ENCODE measurements at places on chromosomes 3 and 15.

DNA sequence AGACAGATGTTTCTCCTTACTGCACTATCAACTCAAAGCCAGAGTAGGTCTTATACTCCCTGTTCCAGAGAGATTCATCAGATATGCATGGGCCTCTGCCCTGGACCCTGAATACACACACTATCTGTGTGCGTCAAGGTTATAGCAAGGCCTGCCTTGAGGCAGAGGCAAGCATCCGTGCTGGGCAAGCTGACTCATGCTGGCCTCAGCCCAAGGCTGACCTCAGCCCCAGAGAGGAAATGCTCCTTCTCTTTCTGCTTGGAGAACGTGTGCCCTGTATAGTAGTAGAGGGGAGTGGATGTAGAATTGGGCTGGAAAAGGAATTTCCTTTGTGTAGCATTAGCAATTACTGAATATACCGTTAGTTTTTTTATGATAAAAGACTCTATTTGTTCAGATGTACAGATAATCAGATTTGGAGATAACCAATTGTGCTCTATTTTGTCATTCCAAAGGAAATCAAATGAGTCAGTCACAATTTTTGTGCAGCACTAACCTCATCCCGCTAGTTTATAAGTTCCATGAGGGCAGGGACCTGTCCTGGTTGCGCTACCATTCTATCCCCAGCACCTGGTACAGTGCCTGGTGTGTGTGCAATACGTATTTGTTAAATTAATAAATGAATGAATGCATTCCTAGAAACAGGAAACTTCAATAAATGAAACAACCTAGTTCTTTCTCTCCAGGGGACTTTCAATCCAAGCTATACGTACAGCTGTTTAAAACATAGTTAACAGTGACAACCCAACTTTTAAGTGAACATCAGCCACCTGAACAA is 13.3 kb upstream of the PAQR9 start:
- peak; percentile 85 for DNase-seq

- DNase-seq = no peak
Measured at GRCh38 chr3:195253923-195254432, 17.0 kb downstream of the XXYLT1 start.

- DNase-seq = no peak
Measured at GRCh38 chr3:190608850-190609589, 95.1 kb downstream of the IL1RAP start.

GRCh38 chr3:37811625-37812498 is 49.8 kb upstream of the CTDSPL start:
- no peak for DNase-seq

GRCh38 chr3:111713833-111714232 is 118.7 kb upstream of the ZBED2 start:
- DNase-seq = no peak

DNA sequence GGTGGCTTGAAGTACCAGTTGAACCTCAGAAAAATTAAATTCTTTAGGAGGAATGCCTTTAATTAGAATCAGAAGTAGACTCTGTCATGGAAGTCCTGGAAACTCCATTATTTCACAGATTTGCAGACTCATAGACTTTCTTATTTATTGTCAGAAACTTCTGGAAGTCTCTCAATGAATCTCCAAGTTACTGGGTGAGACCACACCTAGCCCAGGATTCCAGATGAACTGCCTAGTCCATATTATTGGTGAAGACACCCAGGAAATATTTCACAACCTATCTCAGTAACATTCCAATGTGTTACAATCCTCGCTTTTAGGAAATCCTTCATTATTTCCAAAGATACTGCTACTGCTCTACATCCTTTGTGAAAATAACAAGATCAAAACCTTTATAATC is 6.5 kb upstream of the THBS1 start:
- no peak for DNase-seq

DNA sequence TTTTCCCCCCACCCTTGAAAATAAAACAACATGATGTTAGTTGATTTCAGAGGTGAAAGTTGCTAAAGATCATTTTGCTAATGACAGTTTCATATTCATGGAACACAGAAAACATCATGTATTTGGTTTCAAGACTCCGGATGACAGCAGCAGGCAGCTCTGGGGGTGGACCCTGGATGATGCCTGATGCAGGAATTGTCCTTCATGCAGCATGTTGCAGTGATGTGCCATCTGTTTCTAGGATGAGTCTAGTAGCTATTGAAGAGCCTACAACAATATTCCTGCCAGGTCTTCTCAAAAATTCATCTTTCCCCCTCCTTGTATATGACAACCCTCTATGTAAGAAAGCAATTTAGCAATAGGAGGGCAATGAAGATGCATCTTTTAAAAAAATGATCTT is 108.3 kb downstream of the SV2B start:
- DNase-seq = no peak

DNA sequence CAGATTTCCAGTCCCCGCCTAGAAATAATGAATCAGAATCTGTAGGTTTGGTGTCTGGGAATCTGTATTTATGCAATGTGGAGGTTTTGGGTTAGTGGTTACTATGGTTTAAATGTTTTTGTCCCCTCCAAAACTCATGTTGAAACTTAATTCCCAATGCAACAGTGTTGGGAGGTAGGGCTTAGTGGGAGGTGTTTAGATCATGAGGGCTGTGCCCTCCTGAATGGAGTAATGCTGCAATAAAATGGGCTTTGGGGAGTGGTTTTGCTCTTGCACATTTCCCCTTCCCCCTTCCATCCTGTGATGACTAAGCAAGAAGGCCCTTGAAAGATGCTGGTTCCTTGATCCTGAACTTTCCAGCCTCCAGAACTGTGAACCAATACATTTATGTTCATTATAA is 9.2 kb upstream of the RFC4 start:
- no peak for DNase-seq

- no peak for DNase-seq
Measured at GRCh38 chr3:123722456-123722855, 137.6 kb upstream of the HACD2 start.

- DNase-seq = no peak
Measured at GRCh38 chr3:13673207-13673606, 124.3 kb downstream of the FBLN2 start.

DNA sequence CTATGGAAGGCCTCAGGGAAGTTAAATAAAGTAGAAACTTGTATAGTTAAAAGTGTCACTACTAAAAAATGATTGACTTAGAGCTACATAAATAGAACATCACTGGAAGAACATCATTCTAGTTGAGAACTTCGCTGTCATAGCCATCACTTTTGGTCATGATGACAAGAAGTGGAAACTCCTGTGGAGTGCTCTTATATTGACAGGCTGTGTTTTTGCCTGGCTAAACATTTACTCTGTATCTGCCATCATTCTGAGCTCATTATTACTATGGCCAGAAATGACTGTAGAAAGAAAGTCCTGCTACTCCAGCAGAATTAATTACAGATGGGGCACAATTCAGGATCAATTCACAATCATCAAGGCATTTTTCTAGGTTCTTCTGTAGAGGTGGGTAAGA is 165.1 kb upstream of the GOLIM4 start:
- DNase-seq = no peak

GRCh38 chr3:65110661-65111060 is 422.9 kb upstream of the ADAMTS9 start:
- DNase-seq = no peak

DNA sequence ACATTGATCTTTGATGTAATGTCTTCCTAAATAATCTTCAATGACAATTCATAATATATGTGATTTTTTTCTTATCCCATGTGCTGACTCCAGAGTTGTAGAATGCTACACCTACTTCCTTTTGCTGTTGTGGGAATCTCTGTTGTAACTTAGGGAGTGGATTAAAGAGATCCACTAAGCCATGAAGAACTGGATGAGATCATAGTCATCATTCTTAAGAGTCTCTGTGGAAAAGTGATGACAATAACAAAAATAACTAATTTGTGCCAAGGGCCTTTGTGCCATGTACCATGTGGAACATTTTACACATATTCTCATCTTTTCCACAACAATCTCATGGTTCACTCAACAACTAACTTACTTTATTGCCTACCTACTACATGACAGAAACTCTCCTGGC is 162.9 kb upstream of the PDZRN3 start:
- DNase-seq = no peak

- no peak for DNase-seq
Measured at GRCh38 chr15:67090297-67091070, 25.1 kb downstream of the SMAD3 start.

DNA sequence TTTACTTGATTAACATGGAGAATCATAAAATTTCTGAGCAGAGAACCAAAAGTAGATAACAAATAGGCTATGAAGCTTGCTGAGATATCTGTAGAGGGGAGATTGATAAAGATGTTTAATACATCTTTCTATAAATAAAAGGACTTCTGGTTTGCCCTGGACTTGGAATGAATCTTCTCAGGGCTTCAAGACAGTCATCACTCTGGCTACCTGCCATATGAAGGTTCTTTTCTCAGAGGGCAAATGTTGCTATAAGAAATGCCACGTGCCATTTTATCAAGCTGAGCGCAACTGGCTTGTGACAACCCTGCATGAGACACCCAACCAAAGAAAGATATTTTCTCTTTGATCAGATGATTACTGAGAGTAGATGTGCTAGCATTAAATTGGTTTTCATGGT is 192.5 kb downstream of the WNT5A start:
- DNase-seq = no peak

- DNase-seq = no peak
Measured at GRCh38 chr3:133283958-133284807, 115.7 kb upstream of the BFSP2 start.

GRCh38 chr3:108475220-108475782 is 35.1 kb downstream of the MYH15 start:
- DNase-seq = no peak

DNA sequence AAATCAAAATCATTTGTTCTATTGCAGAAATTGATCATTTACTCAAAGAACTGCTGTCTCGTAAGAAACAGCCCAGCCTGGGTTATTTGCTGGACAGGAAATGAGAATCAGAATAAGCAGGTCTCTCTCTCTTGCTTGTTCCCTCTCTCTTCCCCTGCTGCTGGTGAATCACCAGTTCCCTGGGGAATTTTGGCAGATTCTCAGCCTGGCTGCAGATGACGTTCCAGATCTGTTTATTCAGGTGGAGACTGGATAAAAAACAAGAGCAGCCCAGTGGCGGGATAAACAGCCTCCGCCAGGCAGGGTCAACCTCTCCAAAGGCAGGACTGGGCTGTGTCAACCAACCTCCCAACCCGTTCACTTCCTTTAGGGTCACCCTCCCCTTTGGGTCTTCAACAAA is 72.1 kb downstream of the LRIG1 start:
- DNase-seq = peak; percentile 87

DNA sequence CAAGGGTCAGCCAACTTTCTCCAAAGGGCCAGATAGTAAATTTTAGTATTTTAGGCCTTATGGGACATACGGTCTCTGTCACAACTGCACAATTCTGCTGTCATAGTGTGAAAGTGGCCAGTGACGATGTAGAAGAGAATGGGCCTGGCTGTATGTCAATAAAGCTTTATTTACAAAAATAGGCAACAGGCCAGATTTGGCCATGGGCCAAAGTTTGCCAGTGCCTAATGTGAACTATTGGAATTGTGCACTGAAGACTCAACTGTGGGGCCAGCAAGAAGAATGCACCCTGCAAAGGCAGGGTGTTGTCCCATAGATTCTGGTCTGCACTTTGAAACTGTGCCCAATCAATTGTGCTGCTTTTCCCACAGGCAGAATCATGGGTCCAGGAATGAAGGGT is 69.4 kb upstream of the PRR23E start:
- no peak for DNase-seq

GRCh38 chr3:161455962-161456361 is 40.6 kb upstream of the OTOL1 start:
- no peak for DNase-seq

GRCh38 chr3:59839283-59839682 is 789.5 kb upstream of the CFAP20DC start:
- no peak for DNase-seq

DNA sequence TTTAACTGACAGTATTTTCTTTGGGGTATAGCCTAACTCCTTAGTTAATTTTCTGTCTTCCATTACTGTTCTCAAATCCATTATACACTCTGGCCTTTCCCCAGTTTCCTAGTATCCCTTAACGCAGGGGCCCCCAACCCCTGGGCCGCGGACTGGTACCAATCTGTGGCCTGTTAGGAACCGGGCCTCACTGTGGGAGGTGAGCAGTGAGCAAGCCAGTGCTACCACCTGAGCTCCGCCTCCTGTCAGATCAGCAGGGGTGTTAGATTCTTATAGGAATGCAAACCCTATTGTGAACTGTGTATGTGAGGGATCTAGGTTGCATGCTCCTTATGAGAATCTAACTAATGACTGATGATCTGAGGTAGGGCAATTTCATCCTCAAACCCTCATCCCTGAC is 75.1 kb downstream of the DOCK3 start:
- no peak for DNase-seq

- DNase-seq = no peak
Measured at GRCh38 chr3:42411429-42411828, 1.0 kb upstream of the LYZL4 start.

DNA sequence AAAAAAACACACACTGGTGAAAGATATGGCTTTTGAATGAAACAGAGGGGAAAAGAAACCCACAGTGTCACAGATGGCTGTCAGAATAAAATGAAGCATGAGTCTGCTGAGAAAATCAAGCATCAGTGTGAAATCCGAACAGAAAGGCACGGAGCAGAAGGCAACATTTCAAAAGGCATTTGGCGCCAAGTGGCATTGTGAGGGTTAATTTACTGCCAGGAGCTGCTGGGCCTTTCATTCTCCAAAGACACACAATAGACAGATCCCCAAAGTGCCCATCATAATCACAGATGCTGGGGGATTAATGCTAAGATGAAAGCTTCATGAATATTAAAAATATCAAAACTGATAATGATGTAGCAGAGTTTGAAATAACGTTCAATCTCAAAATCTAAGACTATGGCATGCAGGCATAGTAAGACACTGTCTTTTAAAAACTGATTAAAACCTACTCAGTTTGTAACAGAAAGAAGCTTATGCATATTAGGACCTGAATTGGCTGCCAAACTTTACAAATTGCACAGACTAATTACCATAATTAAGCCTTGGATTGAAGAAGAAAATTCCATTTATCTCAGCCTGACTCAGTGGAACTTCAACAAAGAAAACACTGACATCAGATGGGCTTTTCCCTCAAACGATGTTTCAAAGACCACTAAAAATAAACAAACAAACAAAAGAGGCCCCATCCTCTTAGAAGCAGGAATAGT is 589.2 kb downstream of the ROBO1 start:
- DNase-seq = no peak

GRCh38 chr3:189624130-189624529 is 7.1 kb upstream of the TP63 start:
- no peak for DNase-seq

GRCh38 chr15:71806452-71806931 is 3.9 kb upstream of the NR2E3 start:
- no peak for DNase-seq

Measured in amniotic stem cell (primary cell).